Breast epithelium (tissue), 4 donors: ENCODE measurements at places on chromosomes 7 and 10.

GRCh38 chr7:64907641-64908326 is 4.7 kb downstream of the ZNF273 start:
- DNase-seq: no peak
- no peaks in the 10 kb centered on the region for H3K27me3 ChIP-seq
- no peaks in the 10 kb centered on the region for H3K4me1 ChIP-seq
- H3K36me3 ChIP-seq: no peaks in the 10 kb centered on the region
- no peak overlapping the region for H3K27ac ChIP-seq

DNA sequence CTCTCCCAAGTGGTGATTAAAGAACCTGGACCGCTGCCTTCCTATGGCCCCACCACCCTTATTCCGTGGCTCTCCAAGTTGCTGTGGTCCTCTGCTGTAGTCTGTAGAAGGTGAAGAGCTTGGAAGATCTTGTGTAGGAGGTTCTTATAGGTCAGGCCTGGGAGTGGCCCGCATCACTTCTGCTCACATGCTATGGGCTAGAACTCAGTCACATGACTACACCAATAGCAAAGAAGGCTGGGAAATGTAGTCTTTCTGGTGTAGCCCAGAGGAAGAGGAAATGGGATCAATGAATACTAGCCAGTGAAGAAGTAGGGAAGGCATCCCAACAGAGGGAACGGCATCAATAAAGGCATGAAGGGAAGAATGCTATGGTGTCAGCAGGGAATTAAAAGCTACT is 41.3 kb upstream of the AOAH start:
- no peaks in the 10 kb centered on the region for H3K36me3 ChIP-seq
- H3K27ac ChIP-seq: no peak overlapping the region
- H3K4me3 ChIP-seq: no peak overlapping the region
- H3K27me3 ChIP-seq: no peaks in the 10 kb centered on the region
- no peak for DNase-seq

GRCh38 chr7:83643739-83644138 is 5.2 kb downstream of the SEMA3E start:
- H3K27me3 ChIP-seq: no peaks in the 10 kb centered on the region
- DNase-seq: no peak
- H3K36me3 ChIP-seq: no peaks in the 10 kb centered on the region
- H3K27ac ChIP-seq: no peak overlapping the region
- peaks cover 7% of the 10 kb centered on the region for H3K4me1 ChIP-seq

DNA sequence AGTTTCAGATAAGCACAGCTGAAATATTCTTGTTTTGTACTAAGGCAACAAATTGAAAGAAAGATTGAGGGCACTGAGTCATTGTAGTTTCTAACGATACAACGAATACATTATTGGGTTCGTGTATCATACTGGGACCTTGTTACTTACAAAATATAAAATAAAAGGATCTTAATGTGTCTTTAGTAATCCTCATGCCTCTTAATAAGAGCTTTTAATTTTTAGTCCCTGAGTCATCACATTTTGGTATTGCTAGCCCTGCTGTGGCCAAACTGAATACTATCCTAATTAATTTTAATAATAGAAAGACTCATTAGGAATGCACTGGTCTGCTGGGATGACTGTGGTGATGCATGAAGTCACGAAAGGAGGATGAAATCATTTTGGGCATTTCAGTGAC is 309.7 kb downstream of the EXOC4 start:
- no peaks in the 10 kb centered on the region for H3K36me3 ChIP-seq
- no peaks in the 10 kb centered on the region for H3K4me1 ChIP-seq
- no peak overlapping the region for H3K4me3 ChIP-seq
- H3K27ac ChIP-seq: no peak overlapping the region
